ENCODE measurements at places on chromosomes 3 and 15. TPM values are rescaled to one million over a fixed set of nuclear protein-coding genes. Genes with fewer than 3 reads are reported as not detected.

- no peak overlapping the region for H3K27ac ChIP-seq
- no peak for DNase-seq
- H3K27me3 ChIP-seq, result no peaks in the 10 kb centered on the region
- no peak overlapping the region for H3K4me3 ChIP-seq
- H3K36me3 ChIP-seq, result no peaks in the 10 kb centered on the region
Measured at GRCh38 chr3:176755552-176755951, 441.7 kb downstream of the TBL1XR1 start.

DNA sequence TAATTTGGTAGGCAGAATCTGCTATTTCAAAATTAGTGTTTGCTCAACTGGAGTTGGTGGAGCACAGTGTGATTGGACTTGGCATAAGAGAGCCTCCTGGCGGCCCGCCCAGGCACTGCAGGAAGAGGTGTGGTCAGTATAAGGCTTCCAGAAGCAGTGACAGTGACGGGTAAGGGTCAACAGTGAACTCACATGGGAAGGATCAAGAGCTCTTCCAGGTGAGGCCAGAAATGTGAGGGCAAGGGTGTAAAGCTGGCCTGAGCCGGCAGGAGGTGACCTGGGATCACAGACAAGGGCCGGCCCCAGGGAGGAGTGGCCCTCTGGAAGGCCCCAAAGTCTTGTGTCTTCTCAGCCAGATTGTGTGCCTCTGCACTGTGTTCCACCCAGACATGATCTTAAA lies 93.2 kb upstream of the RNF7 start:
- no peaks in the 10 kb centered on the region for H3K27me3 ChIP-seq
- DNase-seq, result peak; percentile 65
- H3K36me3 ChIP-seq, result no peaks in the 10 kb centered on the region
- H3K4me1 ChIP-seq, result peaks cover 8% of the 10 kb centered on the region

DNA sequence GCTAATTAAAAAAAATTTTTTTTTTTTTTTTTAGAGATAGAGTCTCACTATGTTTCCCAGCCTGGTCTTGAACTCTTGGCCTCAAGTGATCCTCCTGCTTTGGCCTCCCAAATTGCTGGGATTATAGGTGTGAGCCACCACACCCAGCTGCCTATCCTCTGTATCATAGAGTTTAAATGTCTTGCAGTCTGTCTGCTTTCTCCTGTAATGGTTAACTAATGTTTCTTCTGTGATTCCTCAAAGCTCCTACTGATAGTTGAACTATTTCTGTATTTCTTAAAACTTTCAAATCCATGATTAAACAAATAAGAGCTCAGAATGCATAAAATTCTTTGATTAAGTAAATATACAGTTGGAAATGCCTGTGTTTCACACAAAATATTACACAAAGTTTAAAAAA lies 115.4 kb upstream of the TPM1 start:
- H3K4me3 ChIP-seq, result no peak overlapping the region
- H3K36me3 ChIP-seq, result no peaks in the 10 kb centered on the region
- DNase-seq, result no peak
- no peaks in the 10 kb centered on the region for H3K4me1 ChIP-seq
- H3K27me3 ChIP-seq, result no peaks in the 10 kb centered on the region

The PLOD2 gene
- total RNA-seq, result 24.4 TPM

The MYRIP gene
- total RNA-seq, result 12.5 TPM

The MTFMT gene
- 22.1 TPM for total RNA-seq

- no peaks in the 10 kb centered on the region for H3K36me3 ChIP-seq
- H3K4me3 ChIP-seq, result no peak overlapping the region
- no peak overlapping the region for H3K27ac ChIP-seq
- no peak for DNase-seq
- no peaks in the 10 kb centered on the region for H3K4me1 ChIP-seq
Measured at GRCh38 chr15:89539027-89539426, 36.2 kb upstream of the TICRR start.

Data from body of pancreas (tissue), 4 donors.